ENCODE measurements at places on chromosomes 2 and 18.

- DNase-seq = no peak
These were observed 287.6 kb downstream of the SOCS6 start for GRCh38 chr18:70576276-70577022.

DNA sequence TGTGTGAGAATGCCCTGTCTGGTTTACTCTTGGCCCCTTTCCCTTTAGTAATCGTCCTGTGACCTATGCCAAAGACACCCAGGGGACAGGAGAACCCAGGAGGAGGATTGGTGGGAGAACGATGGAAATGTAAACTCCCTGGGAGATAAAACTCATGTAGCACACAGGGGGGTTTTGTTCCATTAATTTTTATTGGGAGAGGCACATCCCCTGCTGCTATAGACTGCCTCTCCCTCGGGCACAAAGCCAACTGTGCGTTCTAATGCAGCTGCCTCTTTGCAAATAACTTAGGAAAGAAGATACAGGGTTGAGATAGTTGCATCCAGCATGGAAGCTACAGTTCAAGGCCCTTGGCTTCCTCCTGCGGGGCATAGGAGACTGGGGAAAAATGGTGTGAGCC lies 489.6 kb downstream of the SLC4A3 start:
- DNase-seq = no peak

DNA sequence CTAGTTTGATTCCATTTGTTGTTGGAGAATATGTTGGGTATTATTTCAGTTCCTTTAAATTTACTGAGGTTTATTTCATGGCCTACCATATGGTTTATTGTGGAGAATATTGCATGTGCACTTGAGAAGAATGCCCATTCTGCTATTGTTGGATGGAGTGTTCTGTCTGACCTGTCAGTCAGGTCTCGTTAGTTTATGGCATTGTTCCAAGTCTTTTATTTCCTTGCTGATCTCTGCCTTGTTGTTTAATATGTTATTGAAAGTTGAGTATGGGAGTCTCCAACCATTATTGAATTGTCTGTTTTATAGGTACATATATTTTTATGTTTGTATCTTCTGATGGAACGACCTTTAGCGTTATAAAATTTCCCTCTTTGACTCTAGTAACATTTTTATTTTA lies 86.3 kb downstream of the PTPN4 start:
- DNase-seq = no peak

GRCh38 chr2:112493048-112493447 lies 11.1 kb downstream of the TTL start:
- DNase-seq = no peak

- DNase-seq = no peak
These were observed 12.1 kb upstream of the SRSF7 start for GRCh38 chr2:38763228-38763627.

- no peak for DNase-seq
These were observed 162.0 kb downstream of the LTBP1 start for GRCh38 chr2:33108483-33109443.

DNA sequence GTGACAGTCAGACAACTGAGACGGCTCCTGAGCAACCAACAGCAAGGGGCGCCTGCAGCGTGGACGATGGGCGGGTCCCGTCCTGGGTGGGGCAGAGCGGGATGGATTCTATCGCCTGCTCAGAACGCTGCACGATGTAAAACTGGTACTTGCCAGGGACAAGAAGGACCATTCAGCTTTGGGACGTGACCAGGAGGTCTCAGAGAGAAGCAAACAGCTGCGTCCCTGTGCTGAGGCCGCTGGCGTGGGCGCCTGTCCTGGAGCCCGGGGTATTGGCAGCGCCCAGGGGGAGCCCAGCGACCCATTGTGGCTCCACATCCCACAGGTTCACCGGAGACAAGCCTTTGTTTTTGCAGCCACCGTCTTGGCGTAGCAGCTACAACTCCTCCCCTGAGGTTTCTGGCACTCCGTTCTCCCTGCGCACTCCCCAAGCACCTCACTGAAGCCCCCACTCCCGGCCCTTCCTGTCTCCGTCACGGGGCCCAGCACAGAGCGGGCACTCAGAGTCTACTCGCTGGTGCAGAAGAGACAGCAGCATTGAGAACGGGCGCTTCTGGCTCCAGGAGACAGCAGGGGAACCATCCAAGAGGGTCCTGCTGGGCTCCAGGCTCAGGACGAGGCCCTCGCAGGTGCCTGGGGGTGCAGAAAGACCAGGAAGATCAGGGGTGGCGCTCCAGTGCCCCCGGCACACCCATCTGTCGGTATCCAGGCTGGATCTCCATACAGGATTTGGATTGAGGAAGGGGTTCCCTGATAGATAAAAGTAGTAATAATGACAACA lies 22.1 kb upstream of the KCNG2 start:
- DNase-seq = no peak

DNA sequence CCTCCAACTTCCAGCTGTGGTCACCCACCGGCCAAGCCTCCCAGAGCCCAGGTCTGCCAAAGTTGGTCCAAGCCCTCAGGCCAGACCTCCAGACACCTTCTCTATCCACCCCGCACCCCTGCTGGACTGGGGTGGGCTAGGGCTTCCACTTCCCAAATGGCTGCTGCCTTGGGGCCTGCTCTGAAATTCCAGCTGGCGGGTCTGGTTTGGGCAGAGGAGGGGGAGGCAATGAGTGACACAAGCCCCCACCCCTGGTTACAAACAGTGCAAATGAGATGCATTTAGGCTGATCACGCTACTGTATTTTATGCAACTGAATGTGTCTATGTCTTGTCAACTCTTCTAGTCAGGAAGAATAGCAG lies 14.6 kb downstream of the POU3F3 start:
- no peak for DNase-seq

DNA sequence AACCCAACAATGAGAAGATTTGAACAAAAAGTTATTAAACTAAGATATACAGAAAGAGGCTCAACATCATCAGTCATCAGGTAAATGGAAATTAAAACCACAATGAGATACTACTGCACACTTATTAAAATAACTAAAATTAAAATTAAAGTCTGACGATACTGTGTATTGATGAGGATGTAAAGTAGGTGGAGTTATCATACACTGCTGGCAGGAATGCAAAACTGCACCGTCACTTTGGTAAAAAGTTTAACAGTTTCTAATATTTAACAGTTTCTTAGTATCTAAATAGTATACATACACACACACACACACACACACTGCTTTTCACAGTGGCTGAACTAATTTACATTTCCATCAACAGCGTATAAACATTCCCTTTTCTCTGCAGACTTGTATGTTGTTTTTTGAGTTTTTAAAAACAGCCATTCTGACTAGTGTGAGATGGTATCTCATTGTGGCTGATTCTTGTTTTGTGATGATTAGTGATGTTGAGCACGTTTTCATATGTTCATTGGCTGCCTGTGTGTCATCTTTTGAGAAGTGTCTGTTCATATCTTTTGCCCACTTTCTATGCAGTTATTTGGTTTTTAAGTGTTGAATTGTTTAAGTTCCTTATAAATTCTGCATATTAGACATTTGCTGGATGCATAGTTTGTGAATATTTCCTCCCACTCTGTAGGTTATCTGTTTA lies 726.9 kb upstream of the CHAC2 start:
- DNase-seq = no peak

GRCh38 chr2:28927878-28928277 lies 33.4 kb downstream of the WDR43 start:
- DNase-seq = no peak

GRCh38 chr2:133568598-133568997 lies 335 bp upstream of the NCKAP5 start:
- DNase-seq = no peak

DNA sequence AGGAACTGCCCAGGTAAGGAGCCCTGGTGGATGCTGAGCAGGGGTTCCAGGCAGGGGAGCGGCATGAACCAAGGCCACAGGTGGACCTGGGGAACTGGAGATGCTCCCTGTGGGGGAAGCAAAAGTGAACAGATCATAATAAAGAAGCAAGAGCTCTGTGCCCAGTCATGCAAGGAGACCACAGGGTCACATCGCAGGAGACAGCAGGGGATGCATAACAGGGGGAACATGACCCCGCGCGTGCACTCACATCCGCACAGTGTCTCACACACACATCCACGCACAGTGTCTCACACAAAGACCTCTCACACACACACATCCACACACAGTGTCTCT lies 473.3 kb upstream of the HS6ST1 start:
- no peak for DNase-seq

- no peak for DNase-seq
These were observed 403.1 kb upstream of the TRIB2 start for GRCh38 chr2:12313445-12314126.

DNA sequence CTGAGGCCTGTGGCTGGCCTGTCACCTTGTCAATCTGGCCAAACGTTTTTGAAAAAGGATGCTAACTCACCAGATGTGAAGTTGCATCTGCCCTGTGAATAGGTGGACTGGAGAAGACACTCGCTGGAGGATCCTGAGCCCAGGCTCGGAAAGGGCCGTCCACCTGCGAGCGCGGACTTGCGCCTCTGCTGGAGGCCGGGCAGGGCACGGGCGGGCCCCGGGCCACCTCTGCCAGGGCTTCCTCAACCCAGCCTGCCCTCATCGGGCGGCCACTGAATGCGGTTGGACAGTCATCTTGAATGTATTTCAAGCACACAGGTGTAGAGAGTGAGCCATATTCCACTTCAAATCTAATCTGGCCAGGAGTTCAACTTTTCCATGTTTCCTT lies 83.9 kb downstream of the FAM210A start:
- no peak for DNase-seq
